CD4-positive, alpha-beta T cell treated with Interleukin-17A for 1 hour (primary cell): ENCODE measurements at places on chromosomes 3 and 15.

GRCh38 chr3:182693723-182694122, 99.6 kb upstream of the ATP11B start:
- DNase-seq = no peak

DNA sequence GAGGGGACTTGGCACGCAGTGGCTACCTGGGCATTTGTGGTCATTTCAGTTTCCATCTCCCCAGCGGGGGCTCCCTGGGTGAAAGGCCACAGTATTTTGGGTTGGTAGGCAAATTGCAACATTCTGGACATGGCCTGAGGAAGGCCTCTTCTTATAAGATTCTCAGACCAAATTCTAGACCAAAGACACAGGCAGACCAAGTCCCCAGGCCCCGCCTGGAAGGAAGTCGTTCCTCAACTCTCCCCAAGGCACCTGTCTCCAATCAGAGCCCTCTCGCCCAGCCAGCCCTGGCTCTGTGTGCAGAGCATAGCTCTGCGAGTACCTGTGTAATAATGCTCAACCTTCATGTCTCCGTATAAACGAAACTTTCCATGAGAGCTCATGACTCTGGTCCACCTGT, 53.1 kb downstream of the GRIP2 start:
- no peak for DNase-seq

GRCh38 chr3:182500289-182500688, 293.0 kb upstream of the ATP11B start:
- no peak for DNase-seq

DNA sequence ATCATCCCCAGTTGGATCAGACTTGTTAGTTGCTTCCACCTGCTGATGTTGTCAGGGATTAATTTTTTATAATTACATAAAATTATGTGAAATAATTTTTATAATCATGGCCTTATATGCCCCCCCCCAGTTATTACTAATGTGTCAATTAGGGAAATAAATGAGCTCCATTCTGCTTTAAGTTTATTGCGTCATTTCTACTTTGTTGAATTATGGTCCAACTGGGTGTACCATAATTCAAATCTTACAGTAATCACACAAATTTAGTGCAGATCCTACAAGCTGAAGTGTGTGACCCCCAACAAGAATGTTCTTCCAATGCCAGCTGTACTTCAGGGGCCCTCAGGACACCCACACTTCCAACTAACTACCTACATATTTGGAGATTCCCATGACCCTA, 7.5 kb upstream of the NDN start:
- DNase-seq = no peak

DNA sequence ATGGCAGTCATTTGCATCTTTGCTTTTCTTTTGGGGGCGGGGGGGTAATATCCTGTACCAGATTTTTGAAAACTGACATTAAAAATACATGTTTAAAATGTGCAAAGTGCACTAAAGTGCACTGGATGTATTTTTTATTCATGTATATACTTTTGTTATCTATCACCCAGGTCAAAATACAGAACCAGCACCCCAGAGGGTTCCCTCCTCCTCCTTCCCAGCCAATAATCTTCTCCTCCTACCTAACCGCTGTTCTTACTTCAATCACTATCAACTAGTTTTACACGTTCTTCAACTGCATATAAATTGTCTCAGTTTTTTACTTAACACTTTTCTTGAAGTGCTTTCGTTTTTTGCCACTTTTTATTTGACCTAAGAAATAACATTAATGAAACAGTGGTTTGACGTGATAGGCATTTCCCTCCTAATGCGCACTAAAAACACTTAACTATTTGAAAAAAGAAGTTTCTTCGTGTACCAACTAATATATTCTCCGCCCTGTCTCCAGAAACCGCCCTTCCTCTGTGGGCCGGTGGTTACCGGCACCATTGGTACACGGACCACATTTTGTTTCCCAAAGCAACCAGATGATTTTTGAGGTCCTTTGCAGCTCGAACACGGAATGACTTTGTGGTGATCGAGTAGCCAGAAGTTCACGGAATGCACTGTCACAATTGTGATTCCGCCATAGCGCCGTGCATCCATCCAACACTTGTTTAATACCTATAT, 836 bp upstream of the AKAP13 start:
- peak; percentile 72 for DNase-seq

DNA sequence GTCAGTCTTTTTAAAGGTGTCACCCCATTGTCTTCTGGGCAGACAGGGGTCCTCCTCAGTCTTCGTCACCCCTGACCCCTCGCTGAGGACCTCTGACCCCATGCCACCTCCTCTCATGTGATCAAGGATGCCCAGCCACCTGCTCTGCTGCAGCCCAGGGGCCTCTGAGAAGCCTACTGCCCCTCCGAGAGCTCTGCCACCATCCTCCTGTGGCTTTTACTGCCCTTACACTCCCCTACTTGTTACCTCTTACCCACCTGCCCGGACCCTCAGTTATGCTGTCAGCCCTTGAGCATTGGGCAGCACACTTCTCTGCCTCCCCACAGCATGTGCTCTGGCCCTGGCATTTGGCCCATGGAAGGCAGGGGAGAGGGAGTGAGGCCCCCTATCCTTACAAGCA, 123.2 kb downstream of the LRRK1 start:
- DNase-seq = no peak

- DNase-seq = no peak
These were observed 57.9 kb downstream of the KLF13 start for GRCh38 chr15:31384568-31384967.

DNA sequence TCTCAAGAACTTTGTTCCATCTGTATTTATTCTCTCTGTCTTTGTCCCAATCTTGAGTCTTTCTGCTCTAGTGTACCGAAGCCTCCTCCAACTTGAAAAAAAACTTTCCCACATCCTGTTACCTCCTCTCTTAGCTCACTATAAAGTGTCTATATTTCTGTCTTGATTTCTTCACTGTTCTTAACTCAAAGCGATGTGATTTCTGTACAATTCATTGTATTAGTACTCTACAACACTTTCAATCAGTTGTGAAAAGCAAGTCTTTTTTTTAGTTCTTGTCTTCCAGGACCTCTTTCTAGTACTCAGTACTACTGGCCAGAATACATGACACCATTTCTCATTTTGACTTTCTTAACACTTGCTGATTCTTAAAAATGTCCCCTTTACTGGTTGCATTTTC, 353.5 kb upstream of the SATB1 start:
- DNase-seq = no peak

- DNase-seq = no peak
These were observed 299.6 kb downstream of the ULK4 start for GRCh38 chr3:41662288-41662687.

GRCh38 chr3:151391720-151392119, 7.2 kb upstream of the P2RY12 start:
- no peak for DNase-seq

- DNase-seq = no peak
These were observed 66.8 kb upstream of the HACD2 start for GRCh38 chr3:123651449-123652341.

GRCh38 chr15:101242160-101242998, 9.5 kb downstream of the CHSY1 start:
- DNase-seq = peak; percentile 86

- no peak for DNase-seq
These were observed 52.4 kb upstream of the SELENOK start for GRCh38 chr3:53944028-53944427.

DNA sequence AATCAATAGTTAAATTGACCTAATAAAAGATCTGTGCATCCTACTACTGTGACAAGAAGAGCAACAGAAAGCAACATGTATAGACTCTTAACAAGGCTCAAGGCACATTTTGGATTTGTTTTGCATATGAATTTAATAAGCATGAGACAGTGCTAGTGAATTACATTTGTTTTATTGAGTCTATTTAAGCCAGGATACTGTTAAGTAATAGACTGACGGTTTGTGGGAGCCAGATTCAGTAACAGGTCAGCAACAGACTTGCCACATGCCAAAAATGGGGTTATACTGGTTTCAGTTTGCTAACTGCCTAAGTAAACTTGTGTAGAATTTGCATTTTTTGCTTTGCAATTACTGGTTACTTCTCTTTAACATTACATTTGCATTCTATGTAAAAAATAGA, 54.0 kb downstream of the MBNL1 start:
- peak; percentile 51 for DNase-seq

GRCh38 chr3:169581633-169582032, 81.9 kb downstream of the MECOM start:
- DNase-seq = no peak

DNA sequence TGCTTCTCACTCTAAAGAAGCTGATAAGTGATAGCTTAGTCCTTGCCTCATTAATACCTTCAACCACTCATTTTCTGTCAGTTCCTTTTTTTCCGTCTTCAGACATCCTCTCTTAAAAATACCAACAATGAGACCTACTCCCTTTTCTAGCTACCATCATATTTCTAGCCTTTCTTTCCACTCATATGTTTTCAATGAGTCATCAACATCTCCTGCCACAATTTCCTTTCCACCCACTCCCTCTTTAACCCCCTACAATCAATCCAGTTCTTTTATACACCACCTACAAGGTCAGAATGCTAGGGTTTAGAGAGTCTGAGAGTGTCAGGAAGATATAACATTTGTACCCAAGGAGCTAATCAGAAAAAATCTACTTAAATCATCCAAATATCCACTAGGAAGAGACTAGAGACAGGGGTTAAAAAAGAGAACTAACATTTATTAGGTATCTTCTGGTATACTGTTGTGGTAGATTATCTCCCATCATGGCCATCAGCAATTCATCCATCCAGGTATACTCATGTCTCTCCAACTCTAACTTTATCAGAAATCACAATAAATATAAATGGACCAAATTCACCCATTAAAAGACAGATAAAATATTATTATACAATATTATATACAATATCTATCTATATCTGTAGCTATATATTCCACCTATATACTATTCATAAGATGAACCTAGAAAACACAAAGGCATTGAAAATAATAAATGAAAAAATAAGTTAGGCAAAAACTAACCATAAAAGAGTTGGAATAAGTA, 42.5 kb downstream of the MYLK start:
- DNase-seq = no peak

- DNase-seq = no peak
These were observed 40.0 kb downstream of the TYRO3 start for GRCh38 chr15:41599061-41599460.

DNA sequence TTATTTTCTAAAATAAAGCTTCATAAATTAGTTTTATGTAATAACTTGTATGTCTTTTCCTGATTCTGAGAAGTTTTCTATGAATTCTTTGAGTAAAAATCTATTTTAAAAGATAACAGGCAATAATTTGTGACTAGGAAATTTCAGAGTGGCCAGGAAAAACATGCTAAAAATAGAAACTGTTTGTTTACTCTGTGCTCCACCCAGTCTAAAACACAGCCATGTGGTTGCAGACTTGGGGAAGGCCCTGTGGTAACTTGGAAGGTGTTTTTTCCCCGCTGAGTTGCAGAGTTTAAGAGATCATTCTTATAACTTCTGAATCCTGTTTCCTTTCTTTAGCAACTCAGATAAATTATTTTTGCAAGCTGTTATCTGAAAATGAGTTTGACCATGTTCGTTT, 21.9 kb downstream of the PLCL2 start:
- peak; percentile 54 for DNase-seq

- DNase-seq = no peak
These were observed 337.5 kb downstream of the MFSD1 start for GRCh38 chr3:159139326-159139725.

DNA sequence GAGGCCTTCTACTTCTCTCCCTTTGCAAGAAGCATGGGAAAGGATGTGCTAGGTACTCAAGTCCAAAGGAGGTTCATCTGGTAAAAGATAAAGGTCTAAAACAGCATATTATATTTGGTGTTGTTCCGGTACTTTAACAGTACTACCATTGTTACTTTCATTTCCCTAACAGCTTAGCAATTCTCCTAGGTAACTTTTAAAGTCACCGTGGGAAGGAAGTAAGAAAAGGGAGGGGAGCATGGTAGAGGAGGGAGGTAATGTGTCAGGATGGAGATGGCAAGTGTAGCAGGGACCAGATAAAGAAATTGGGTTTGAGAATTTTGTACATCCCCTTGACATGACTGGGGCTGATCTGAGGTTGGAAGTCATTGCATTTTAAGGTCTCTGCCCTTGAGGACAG, 89.4 kb upstream of the SKOR1 start:
- DNase-seq = no peak

DNA sequence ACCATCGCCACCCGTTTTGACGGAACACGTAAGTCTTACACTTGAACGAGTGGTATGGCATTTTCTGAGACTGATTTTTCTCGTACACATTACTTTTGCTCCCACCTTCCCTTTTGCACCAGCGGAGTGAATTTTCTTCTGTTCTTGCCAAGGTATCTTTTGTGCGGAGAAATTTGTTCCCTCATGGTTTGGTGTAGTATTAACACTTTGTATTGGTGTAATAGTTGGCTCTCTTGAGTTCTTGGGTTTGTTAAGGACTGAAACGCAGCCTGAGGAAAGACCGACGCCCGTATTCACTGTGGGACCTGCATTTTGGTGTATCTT, 420 bp downstream of the KCNH8 start:
- DNase-seq = no peak

GRCh38 chr15:67083135-67083762, 17.8 kb downstream of the SMAD3 start:
- peak; percentile 55 for DNase-seq

DNA sequence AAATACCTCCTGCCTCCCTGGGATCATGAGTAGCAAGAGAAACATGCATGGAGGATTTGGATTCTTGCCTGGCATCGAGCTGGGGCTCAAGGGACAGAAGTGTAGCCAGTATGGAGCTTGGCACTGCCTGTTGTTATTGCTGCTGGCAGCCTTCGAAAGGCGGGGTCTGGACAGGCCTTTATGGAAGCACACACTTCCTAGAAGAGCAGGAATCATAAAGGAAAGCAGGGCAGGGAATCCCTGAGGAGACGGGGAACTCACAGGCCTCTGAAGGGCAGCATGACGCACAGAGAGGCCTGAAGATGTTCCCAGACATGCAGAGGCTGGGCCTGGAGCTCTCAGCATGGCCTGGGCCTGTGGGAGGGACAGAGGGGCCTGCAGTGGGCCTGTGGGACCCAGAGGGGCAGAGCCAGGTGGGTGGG, 18.6 kb upstream of the SLC41A3 start:
- no peak for DNase-seq

DNA sequence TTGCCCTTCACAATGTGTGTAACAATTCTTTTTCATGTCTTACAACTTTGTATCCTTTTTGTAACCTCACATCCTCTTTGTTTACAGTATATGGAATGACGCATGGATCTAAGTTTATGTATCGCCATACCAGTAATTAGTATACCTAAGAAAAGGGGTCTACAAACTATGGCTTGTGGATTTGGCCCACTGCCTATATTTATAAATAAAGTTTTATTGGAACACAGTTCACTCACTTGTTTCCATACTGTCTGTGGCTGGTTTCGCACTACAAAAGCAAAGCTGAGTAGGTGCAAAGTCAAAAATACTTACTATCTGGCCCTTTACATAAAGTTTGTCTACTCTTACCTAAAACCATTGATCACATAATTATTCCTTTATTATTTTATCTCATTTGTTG, 226.5 kb downstream of the TBL1XR1 start:
- no peak for DNase-seq

- no peak for DNase-seq
These were observed 97.1 kb upstream of the TNFAIP8L3 start for GRCh38 chr15:51191766-51192165.

GRCh38 chr3:154614601-154615000, 184.6 kb upstream of the GPR149 start:
- DNase-seq = no peak
